Adrenal gland (tissue), 19 donors: ENCODE measurements at places on chromosomes 5 and 9.

DNA sequence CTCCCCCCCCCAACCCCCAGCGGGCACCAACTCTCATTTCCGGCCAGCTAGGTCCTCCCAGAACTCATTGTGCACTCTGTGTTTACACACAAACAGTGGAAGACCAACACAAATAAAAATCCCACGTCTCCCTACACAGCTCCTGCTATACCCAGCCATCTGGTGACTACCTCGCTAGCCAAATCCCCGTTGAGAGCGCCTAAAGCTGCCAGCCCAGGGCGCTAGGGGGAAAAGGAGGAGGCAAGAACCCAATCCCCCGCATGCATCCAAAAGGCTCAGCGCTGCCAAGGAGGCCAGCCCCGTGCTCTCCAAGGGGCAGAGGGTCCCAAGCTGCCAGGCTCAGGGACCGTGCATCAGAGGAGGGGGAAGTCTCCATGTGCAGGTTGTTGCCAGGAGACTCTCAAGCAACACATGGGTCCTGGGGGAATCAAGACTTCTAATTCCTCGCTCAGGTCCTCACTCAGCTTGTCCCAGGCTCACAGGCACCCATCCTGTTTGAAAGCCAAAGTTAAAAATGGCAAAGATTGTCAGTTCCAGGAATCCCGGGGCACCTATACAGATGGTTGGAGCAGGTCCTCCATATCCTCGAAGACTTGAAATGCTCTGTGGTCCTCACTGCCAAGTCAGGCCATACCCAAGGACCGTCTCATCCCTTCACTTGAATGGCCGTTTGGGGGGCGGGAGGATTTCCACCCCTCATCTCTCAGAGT, 2.7 kb downstream of the ASTN2 start:
- no peak for DNase-seq

DNA sequence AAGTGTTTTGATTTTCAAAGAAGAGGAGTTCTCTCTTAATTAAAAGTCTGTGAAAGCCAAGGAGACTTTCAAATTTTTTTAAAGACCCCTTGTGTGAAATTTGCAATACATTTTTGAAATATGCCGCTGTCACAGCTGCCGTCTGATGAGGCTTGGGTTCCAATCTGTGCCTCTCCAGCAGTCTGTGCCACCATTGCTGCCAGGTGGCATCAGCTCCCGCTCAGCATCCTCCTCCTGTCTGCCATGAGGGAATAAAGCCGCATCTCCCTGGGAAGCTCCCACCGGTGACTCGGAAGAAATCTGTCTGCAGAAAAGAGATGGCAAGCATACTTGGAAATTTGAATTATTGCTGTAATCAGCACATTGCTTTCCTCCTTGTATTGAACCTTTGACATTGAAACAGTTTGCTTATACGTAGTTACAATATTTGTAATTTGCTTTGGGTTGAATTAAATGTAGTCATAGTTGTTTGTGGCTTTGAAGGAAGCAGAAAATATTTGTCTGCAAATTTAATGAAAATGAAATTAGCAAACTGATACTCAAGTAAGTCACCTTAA, 145.7 kb upstream of the SNX2 start:
- DNase-seq, result no peak

DNA sequence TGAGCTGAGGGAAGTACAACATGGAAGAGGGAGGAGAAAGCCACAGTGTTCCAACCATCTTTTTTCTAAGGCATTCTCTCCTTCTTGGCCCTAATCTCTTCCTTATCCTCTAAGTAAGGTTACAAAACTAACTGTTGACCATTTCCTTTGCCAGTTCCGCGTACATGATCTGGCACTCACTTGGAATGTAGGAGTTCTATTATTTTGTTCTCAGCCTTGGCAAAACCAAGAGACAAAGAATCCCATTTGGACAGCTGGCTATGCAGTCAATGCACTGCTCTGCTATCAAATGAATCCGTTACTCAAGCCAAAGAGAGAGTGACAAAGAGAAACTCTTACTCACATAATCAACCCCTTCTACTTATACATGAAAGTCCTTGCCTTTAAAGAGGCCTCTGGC, 410.3 kb downstream of the DTWD2 start:
- no peak for DNase-seq

DNA sequence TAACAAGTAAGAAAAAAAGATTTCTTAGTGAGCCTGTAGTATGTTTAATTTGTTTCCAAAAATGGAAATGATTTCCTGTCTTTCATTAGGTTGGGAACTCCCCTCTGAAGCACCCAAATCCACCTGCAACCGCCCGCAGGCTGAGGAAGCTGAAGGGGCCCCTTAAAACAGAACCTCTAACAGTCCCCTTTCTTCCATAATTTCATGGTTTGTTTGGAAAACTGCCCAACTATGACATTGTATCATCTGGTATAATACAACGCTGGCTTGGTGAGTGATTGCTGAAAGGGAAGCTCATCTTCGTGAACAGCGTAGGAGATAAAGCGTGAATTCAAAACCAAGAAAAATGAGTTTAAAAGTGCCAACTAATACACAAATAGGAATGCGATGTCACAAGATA, 215.5 kb downstream of the FSTL4 start:
- DNase-seq, result no peak
